Right cardiac atrium (tissue), 5 donors: ENCODE measurements at places on chromosomes 2 and 18. TPM values are rescaled to one million over a fixed set of nuclear protein-coding genes. Genes with fewer than 3 reads are reported as not detected.
A peak's percentile ranks its signal among the peaks of the same experiment; 100 is the strongest.

DNA sequence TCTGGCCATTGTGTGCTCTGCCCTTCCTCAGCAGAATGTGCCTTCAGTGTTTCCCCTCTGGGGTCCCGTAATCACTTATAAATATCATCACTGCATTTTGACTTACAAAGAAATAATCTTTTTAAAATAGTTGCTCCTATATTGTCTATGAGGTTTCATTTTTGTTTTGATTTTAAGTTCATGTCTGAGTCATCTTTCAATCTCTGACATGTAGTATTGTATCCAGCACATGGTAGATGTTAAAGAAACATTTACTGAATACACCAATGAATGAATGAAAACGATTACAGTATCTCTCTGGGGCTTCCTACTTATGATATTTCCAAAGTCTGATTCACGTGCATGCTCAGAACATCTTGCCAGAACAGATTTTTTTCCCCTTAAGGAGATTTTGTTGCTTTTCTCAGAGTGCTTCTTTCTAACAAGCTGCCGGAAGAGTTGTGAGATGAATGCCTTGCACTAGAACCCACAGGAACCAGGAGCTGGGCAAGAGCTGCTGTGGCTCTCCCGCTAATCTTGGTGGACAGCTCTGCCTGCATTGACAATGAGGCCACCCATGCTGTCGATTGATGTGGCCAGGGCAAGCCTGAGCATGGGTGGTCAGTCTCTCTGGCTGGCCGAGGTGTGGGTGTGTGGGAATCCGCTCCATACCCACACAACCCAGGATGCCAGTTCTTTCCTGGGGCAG, 199.4 kb downstream of the CYRIA start:
- no peak for DNase-seq

The VWC2L gene
- not detected for total RNA-seq

GRCh38 chr2:154375579-154375931, 322.9 kb upstream of the KCNJ3 start:
- no peak for DNase-seq

DNA sequence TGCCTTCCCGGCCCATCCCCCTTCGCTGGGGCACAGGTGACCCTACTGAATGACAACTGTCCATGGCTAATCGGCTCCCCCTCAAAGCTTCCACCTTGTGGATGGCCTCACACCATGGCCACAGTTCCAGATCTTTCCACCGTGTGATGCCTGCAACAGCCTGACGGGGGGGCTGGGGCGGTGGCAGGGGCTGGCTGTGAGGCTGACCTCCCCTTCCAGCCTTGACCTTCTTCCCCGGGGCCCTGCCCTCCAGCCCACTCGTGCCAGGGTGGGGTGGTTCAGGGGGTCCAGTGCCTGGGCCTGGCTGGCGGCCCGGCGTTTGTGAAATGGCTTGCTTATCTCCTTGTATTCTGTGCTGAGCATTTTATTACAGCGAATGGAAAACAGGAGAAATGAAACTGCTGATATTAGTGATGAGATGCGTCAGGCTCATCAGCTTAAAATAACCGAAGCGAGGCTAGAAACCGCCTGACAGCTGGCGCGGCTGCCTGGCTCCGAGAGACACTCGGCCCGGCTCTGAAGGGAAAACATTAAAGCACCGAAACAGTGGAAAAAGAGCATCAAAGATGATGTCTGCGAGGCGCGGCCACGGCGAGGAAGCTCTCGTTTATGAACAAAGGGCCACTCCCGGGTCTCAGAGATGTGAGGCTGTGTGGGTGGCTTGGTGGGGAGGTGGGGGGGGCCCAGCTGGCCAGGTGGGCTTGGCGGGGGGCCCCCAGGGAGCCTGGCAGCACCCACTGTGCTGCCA, 916 bp upstream of the PDCD1 start:
- DNase-seq: peak; percentile 88

The DUSP19 gene
- 12.2 TPM for total RNA-seq

DNA sequence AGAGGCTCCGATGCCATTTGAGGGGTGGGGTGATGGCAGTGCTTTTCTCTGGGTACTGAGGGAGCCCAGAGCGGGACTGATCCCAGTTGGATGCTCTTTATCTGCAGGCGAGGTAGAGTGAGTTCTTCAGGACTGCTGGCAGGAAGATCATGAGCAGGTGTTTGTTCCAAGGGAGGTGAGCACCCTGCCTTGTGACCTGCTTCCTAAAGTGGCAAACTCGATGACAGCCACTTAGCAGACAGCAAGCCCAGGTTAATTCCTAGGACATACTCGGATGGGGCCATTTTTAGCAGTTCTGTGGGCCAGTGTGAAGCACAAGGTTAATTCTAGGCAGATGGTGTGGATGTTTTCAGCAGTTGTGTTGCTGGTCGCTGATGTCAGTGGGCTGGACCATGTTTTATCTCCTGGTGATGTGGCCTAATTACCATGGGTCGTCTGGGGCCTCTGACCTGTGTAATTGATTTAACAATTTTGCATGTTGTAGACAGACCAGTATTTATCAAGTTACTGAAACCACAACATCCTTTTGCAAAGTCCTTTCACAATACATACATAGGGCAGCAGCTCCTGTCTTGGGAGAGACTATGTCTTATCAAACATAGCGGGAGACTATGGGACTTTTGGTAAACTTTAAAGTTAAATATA, 4.9 kb downstream of the FKBP1B start:
- no peak for DNase-seq

DNA sequence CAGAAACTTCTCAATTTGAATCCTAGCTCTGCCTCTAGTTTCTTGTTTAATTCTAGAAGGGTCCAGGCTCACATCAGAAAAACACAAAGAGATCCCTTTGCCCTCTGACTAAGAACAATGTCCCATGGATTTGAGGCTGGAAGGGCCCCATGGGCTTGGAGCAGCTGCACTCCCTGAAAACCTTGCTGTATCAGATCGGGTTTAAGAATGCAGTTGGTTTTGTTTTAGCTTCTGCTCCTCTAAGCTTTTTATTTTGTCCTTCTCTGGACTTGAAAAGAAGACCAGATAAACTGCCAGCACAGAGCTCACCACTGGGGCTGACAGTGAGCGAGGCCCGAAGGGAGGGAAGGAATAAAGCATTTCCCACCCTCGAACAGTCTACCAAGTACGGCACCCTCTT, 69.2 kb upstream of the WIPF1 start:
- DNase-seq: no peak

The OSBPL1A gene
- total RNA-seq: 72.9 TPM

DNA sequence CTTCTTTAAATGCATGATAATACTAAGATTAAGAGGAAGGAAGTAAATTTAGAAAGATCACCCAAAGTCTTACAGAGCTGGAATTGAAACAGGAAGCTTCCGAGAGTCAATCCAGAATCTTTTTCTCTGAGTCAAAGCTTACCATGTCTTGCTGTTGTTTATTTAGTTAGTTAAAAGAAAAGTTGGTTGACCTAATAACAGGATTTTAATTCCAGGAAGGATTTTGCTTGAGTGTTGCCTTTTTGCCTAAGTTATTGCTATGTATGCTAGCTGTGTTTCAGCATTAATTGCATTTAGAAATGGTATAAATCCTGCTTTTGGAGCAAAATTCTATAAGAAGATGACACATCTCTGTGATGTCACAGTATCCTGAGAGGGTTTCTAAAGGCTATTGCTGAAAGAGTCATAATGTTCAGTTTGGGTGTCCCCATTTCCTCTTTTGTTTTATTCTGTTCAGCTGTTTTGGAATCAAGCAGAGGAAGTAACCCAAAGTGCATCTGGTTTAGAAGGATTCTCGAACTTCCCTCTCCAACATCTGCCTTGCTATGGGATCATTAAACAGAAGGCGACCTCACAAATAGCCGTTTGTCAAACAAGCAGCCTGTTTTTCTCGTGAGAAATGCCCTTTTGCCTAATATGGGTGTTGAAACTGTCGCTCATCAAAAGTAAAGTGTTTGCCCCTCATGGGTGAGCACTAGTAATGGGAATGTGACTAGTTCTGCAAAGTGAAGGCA, 271.5 kb upstream of the MMADHC start:
- no peak for DNase-seq

GRCh38 chr2:11998626-11999378, 252.4 kb downstream of the LPIN1 start:
- no peak for DNase-seq

The DIPK1C gene
- 0.83 TPM for total RNA-seq

DNA sequence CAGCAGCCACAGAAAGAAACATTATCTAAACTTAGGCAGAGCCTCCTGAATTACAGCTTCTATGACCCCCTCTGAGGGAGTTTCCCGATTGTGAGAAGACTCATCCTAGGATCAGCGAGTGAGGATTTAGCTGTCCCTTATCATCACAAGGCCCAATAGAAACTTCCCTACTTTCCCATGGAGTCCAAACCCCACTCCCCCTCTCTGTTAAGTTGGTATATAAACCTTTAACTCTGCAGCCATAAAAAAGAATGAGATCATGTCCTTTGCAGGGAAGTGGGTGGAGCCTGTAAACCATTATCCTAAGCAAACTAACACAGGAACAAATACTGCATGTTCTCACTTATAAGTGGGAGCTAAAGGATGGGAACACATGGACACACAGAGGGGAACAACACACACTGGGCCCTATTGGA, 78.8 kb downstream of the MYL12B start:
- no peak for DNase-seq

- DNase-seq: peak; percentile 53
These were observed 229.8 kb downstream of the VAPA start for GRCh38 chr18:10143596-10143995.

The KLHL29 gene
- 2.2 TPM for total RNA-seq

- DNase-seq: no peak
These were observed 81.8 kb upstream of the SERTAD2 start for GRCh38 chr2:64735504-64735903.

GRCh38 chr2:23693606-23693951, 233.3 kb downstream of the ATAD2B start:
- no peak for DNase-seq

The TXNDC2 gene
- total RNA-seq: 0.42 TPM

The CETN1 gene
- total RNA-seq: not detected

DNA sequence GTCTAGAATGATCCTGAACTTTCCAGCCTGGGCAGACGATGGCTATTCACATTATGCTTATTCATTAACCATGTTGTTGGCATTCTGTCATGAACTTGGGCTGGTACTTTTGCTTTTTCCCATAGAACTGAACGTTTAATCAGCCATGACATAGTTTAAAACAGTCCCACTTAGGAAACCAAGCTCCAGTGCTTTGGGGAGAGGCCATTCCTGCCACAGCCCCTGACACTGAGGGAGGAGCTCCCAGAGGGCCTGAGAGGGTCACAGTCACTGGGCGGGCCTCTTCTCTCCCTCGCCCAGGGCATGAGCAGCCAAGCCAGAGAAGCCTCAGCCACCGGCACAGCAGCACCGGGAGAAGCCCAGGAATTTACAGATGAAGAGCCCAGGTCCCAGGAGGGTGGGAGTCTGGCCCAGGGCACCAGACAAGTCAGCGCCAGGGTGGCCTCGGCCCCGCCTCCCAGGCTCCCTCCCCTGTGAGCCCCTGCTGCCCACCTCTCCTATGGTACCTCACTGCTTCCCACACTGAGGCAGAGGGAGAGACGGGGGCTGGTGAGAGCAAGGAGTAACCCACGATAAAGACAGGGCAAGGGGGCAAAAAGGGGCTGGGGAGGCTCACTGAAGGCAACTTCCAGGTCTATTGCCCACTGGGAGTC, 33.6 kb downstream of the MAL start:
- DNase-seq: no peak

DNA sequence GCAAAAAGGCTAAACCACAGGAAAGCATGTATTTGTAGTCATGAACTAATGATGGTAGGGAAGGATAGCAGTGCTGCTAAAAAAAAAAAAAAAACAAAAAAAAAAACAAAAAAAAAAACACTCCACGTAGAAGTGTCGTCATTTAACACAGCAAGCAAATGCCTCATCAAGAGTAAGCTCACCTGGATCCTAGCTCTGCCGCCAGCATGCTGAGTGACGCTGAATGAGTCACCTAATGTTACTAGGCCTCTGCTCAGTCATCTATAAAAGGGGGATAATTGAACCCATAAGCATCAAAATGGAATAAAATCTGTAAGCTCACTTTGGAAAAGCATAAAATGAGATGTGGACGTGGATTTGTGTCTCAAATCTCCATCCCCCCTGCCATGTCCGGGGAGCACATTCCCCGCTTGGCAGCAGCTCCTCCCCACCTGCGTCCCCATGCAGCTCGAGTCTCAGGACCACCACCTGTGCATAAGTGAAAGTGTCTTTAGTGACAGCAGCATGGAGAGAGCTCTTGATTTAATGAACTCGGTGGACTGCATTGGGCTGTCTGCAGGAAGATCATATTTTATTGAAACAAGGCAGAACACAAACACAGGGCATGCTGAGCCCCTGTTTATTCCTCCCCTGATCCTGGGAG, 427.5 kb downstream of the LRATD1 start:
- DNase-seq: no peak

The SPDYA gene
- total RNA-seq: 0.56 TPM
